ENCODE measurements at places on chromosomes 1 and 21. TPM values are rescaled to one million over a fixed set of nuclear protein-coding genes. Genes with fewer than 3 reads are reported as not detected.

RPE65 gene
- total RNA-seq: not detected

PLA2G2D gene
- total RNA-seq: not detected

GBP1 gene
- 30.3 TPM for total RNA-seq

DNA sequence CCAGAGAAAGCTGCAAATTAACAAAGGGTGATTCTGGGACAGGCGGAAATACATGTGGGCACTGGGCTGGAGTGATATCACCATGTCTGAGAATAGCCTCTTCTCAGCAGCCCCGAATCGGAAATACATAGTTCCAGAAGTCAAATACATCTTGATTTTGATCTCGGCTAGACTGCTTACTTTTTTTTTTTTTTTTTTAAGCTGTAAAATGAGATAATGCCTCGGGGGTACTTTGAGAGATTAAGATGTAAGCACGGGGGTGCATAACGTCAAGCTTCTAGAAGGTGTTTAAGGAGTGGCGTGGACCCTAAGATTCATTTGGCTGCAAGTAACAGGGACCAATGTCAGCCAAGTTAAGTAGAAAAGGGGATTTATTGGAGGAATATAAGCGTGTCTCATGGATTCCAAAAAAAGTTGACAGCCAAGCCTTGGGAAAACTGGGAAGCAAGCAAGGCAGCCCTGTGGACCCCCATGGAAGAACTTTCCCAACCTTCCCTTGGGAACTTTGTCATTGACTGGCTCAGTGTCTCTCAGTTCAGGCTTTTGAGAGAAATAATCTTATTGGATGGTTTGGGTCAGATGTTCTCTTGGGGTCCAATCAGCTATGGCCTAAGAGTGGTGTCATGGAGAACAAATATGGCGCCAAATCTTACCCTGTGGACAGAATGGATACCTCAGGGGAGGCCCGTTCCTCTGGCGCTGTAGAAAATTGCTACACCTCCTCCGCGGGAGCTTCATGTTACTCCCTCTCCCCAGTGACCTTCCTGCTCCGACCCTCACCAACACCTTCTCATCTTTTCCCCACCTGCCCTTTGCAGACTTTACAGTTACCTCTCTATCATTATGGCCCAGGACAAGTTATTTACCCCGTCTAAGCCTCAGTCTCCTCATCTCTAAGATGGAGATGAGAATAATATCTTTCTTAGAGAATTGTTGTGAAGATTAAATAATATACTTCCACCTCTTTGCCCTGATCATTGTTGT is 186.6 kb downstream of the KAZN start:
- DNase-seq: no peak

- DNase-seq: peak; percentile 82
Measured at GRCh38 chr1:9717193-9718005, 65.9 kb downstream of the PIK3CD start.

DNA sequence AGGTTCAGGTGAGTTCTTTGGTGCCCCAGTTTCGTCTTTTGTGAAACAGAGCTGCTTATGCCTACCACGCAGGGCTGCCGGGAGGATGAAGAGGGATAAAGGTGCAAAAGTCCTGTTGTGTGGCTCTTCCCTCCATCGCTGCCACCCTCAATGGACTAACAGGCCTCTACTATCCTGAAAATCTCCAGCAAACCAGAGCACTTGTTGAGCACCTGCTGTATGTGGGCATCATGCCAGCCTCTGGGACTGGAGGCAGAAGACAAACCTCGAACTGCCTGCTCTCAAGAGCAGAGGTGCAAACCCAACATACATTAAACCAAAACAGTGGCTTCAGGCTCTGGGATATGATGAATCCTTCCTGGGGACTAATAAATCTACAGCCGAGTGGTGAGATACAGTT is 174.1 kb downstream of the ACTL8 start:
- no peak for DNase-seq

OR2T11 gene
- total RNA-seq: not detected

DNA sequence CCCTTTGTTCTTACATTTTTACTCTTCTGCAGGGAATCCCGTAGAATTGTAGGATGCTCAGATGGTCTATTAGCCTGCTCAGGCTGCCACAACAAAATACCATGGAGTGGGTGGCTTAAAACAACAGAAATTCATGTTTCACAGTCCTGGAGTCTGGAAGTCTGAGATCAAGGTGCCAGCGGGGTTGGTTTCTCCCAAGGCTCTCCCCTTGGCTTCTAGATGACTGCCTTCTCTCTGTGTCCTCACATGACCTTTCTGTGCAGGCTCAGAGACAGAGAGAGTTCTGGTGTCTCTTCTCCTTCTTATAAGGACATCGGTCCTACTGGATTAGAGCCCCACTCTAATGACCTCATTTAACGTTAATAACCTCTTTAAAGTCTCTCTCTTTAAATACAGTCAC is 41.7 kb downstream of the HUNK start:
- DNase-seq: no peak

GRCh38 chr1:94925004-94925403 is 1.9 kb downstream of the CNN3 start:
- no peak for DNase-seq

FAM43B gene
- 0.52 TPM for total RNA-seq

FLG2 gene
- not detected for total RNA-seq

DNA sequence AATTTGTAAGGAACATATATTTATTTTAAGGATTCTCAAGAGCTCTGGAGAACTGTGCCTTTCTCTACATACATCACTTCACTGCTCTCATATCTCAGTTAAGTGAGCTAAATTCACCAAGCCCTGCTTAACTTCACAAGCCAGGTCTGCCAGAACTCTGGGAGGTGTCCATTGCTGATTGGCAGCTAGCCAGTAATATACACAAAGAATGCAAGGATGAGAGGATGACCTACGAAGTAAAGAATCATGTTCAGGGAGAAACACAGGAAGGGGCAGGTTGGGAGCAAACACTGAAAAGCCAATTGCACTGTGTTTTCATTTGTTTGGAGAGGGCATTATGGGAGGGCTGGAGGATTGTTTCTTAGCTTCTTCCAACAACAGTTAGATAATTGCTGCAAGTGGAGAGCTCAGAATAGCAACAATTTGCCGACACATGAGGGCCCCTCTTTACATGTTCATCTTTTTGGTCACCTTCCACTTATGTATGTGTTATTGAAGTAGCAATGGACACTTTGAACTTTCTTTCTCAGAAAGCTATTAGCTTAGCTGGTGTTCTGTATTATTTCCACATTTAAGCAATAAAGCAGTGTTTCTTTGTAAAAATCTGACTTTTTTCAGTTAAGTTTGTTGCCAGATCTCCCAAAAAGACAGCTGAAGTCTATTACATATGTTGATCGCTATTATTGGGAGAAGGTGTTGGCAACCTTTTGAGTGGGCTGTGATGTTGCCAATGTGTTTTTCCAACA is 254.8 kb downstream of the LTN1 start:
- DNase-seq: no peak

NLRP3 gene
- 5.6 TPM for total RNA-seq
